ENCODE measurements at places on chromosomes 4 and X.

- no peak for DNase-seq
Observed at GRCh38 chr4:60088807-60089486, 1111.2 kb upstream of the ADGRL3 start.

- no peak for DNase-seq
Observed at GRCh38 chr4:124943145-124943889, 230.8 kb upstream of the ANKRD50 start.

DNA sequence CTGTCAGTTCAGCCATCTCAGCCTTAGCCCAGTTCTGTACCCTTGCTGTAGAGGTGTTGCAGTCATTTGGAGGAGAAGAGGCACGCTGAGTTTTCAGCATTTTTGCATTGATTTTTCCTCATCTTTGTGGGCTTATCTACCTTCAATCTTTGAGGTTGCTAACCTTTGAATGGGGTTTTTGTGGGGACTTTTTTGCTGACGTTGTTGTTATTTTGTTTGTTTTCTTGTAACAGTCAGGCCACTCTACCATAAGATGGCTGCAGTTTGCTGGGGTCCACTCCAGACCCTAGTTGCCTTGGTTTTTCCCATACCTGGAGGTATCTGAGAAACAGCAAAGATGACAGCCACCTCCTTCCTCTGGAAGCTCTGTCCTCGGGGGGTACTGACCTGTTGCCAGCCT lies 22.8 kb upstream of the TMEM271 start:
- DNase-seq, result no peak

DNA sequence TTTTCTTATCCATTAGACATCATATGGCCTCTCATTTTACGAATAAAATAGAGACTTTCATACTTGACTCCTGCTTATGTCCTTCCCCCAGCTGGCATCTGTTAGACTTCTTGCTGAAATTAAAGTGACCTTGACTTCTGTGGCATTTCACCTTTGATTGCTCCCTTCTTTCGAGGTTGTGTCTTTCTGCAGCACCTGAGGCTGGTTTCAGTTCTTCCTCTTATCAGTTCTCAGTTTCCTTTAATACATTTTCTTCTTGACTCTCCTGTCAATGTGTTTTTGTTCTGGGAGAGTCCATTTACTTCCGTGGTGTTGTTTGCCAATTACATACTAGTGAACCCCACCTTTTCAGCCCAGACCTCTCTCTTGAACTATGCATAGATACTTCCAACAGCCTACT lies 81.6 kb downstream of the RBPJ start:
- no peak for DNase-seq

DNA sequence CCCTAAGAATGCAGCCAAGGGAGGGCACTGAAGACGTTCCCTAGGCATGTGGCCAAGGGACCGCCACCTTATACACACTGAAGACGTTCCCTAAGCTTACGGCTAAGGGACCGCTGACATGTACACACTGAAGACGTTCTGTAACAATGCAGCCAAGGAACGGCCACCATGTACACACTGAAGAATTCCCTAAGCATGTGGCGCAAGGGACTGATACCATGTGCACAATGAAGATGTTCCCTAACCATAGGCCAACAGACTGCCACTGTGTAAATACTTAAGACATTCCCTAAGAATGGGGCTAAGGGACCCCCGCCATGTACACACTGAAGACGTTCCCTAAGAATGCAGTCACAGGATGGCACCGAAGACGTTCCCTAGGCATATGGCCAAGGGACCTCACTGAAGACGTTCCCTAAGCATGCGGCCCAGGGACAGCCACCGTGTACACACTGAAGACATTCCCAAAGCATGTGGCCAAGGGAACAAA lies 36.1 kb downstream of the DHRSX start:
- no peak for DNase-seq

DNA sequence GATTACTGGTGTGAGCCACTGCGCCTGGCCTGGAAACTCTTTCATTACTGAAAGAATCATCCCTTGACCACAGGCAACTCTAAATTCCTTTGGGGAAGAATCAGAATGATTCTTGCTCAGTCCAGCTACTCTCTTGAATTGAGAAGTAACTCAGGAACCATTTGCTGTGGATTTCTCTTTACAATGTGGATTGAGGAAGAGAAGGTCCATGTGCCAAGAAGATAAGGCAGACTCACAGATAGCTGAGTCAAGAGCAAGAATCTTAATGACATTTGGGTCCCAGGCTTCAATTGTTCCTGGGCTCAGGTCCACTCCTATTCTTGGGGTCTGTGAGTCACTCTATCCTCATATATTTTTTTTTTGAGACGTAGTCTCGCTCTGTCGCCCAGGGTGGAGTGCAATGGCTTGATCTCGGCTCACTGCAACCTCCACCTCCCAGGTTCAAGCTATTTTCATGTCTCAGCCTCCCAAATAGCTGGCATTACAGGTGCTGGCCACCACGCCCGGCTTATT lies 6.2 kb upstream of the MGARP start:
- no peak for DNase-seq

GRCh38 chr4:26953366-26953765 lies 92.7 kb downstream of the STIM2 start:
- DNase-seq, result no peak

DNA sequence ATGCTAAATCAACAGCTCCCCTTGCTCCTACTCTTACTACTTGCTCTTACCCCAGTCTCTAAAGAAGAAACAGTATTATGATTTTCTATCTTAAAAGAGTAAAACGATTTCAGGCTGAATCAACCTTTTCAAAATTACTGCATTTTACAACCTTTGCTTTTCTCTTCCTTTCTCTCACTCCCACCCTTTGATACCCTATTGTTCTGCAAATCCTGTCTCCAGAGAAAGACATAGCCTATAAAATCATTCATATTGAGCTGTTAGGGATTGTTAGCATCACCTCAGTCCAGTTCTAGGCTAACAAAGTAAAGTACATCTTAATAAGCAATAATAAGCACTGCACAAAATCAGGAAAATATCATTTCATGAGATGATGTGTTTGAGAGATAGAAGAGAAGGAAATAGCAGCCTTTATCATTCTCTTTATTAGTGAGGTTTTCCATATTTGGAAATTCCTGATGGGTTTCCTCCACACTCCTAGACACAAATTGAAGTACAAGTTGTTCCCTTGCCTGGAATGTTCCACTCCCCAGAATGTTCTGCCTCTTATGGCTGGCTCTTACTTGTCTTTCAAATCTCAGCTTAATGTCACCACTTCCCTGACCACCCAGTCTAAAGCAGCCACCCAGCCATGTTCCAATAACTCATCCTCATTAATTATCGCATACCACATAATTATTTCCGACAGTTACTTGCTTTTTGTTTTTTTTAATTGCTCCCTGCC lies 219.7 kb downstream of the PALLD start:
- no peak for DNase-seq

- DNase-seq, result no peak
Observed at GRCh38 chrX:38859602-38860001, 58.3 kb downstream of the MID1IP1 start.

- no peak for DNase-seq
Observed at GRCh38 chrX:68307769-68308168, 125.5 kb downstream of the OPHN1 start.

DNA sequence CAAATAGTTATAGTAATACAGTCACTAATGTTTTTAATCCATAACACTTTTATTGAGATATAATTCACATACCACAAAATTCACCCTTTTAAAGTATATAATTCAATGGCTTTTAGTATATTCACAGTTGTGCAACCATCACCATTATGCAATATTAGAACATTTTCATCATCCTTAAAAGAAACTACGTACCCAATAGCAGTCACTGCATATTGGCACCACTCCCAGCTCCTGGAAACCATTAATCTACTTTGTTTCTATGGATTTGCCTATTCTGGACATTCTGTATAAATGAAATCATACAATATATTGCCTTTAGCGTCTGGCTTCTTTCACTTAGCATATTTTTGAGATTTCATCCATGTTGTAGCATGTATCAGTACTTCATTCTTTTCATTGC lies 99.3 kb downstream of the AMMECR1 start:
- peak; percentile 12 for DNase-seq

DNA sequence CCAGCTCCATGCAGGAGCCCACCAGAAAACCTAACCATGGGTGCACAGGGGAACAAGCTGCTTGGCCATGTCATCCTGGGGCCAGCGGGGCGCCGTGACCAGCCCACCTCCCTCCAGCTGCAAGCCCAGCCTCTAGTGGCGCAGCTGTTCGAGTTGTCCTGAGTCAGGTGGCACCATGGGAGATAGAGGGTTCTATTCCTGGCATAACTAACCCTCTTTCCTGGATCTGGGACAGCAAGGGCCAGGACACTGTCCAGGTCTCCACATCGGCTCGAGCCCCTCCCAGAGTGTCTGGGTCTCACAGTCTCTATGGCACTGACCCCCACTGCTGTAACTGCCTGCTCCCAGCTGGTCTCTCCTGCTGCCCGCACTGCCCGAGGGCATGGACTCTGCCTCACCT lies 16.7 kb downstream of the ABLIM2 start:
- DNase-seq, result no peak

GRCh38 chr4:118947095-118947494 lies 58.4 kb downstream of the SYNPO2 start:
- DNase-seq, result no peak

- DNase-seq, result no peak
Observed at GRCh38 chr4:14807856-14808255, 194.4 kb upstream of the CPEB2 start.

- peak; percentile 3 for DNase-seq
Observed at GRCh38 chr4:122218762-122219161, 66.6 kb downstream of the BLTP1 start.

GRCh38 chrX:40145923-40146261 lies 48.1 kb upstream of the BCOR start:
- DNase-seq, result no peak

GRCh38 chr4:82467471-82467870 lies 37.1 kb downstream of the ENOPH1 start:
- DNase-seq, result peak; percentile 47

- DNase-seq, result no peak
Observed at GRCh38 chr4:168885400-168885799, 124.7 kb downstream of the CBR4 start.

- peak; percentile 65 for DNase-seq
Observed at GRCh38 chrX:106611679-106612392, at the start of gene RADX. RADX (plus strand) TSS chrX:106611978; CDS start chrX:106612081, 103 bp downstream.

DNA sequence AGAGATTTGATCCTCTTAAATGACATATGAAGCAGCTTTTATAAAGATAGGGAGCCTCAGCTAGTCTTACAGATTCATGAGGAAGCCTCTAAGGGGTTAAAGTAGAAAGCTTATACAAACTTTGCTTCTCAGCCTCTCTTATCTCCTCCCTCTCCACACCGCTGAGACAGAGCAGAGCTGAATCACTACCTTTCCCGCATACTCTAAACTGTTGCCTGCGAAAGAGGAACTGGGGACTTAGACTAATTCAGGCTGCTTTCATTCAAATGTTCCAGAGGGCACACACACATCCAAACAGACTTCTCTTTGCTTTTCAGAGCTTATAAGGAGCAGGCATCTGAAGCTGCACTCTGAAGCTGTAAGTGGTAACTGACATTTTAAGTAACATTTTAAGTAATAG lies at the start of gene SERTM2:
Gene SERTM2 (plus strand): TSS at position 169 of the 400 bp plus-strand sequence. CDS start 7,213 bp downstream, outside the sequence.
- no peak for DNase-seq

DNA sequence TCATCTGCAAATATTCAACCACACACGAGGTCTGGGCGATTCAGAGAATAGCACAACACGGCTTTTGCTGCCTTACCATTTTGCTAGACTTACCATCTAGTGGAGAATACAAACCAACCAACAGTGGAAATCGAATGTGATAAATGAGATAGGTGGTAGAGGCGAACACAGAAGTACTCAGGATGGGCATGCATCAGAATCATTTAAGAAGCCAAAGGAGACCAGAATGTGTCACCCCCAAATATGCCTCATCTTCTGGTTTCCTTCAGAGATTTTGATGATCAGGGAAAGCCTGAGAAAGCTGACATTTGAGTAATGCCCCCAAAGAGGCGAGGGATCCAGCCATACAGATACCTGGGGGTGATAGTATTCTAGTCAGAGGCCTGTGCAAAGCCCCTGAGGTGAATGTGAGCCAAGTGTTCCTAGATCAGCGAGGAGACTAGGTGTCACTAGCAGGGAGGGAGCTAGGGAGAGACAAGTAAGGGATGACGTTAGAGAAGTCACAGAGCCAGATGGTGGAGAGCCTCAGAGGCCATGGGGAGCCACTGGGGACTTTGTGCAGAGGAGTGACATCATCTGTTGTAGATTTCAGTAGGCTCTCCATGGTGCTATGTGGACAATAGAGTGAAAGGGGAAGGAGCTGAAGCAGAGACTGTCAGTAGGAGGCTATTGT lies 1.7 kb downstream of the MTMR1 start:
- DNase-seq, result peak; percentile 0

DNA sequence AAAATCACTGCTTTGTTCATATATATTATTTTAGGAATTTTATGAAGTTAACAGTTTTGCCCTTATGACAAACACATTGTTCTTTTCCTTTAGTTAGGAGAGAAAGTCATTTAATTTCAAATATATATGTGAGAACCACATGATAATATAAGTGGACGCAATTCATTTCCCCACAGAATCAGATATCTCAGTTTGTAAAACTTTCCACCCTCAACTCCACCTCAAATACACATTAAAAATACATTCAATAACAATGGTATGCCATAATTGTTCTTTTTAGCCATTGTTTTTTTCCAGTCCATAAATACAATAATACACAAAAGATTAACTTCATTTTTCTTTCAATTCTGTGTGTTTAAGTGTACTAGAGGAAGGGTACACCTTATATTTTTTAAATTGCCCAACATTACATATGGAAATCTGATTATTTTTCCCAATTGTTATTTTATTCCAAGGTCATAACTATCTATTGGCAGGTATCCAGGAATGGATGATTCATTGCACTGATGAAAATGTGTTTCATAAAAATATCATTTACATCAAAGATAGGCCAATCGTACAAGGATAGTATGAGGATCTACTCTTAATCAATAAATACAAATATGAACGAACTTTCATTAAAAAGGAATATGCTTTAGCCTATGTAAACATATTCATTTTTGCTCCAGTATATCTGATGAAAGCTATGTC lies 125.0 kb downstream of the PPP3CA start:
- DNase-seq, result no peak

GRCh38 chr4:74282926-74283325 lies 25.3 kb upstream of the EPGN start:
- peak; percentile 41 for DNase-seq

DNA sequence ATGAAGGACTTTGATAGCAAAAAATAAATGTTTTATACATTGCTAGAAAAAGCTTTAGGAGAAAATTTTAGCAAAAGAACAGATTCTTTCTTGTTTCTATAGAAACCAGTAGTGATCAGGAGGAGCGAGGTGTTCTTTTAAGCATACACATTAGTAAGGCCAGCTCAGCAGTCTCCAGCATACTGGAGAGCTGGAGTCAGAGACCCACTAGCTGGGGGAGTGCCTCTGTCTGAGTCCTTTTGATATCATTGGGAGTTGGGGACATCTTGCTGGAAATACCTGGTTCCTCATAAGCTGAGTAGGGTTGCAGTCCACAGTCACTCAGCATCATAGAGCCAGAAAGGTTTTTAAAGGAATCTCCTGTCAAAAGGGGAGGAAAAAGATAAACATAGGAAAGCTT lies 67.4 kb downstream of the AFF2 start:
- DNase-seq, result no peak

All from erythroblast (primary cell).